ENCODE measurements at places on chromosomes 3 and 15.

- no peak for DNase-seq
These were observed 83.5 kb upstream of the PLCL2 start for GRCh38 chr3:16801223-16801622.

DNA sequence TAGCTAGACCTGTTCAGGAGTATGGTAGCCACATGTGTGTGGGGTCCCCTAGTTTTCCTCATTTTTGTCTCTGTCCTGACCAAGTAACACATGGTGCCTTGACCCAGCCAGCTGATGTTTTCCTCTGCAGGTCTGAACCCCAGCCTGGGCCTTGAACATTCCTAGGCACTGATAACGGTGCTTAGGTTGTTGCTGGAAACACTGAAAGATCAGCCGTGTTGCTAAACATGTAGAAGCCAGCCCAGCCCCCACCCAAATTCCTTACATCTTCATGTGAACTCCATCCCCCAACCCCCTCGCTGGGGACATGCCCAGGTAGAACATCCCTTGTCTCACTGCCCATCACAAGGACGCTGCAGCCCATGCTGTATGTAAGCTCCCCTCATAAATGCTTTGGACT is 18.7 kb downstream of the RTP3 start:
- no peak for DNase-seq

DNA sequence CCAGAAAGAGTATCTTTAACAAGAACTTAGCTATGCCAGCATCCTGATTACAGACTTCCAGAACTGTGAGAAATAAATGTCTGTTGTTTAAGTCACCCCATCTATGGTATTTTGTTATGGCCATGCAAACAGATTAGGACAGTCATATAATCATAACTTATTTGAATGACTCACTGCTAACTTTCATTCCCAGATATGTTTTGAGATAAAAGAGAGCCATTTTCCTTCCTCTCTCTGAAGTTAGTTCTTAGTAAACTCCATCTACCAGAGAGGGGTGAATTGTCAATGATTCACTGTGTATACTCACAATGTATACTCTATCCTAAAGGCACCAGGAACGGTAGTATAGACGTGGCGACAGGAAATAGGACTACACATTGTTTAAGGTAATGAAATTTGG is 179.4 kb upstream of the DPH6 start:
- DNase-seq: no peak

DNA sequence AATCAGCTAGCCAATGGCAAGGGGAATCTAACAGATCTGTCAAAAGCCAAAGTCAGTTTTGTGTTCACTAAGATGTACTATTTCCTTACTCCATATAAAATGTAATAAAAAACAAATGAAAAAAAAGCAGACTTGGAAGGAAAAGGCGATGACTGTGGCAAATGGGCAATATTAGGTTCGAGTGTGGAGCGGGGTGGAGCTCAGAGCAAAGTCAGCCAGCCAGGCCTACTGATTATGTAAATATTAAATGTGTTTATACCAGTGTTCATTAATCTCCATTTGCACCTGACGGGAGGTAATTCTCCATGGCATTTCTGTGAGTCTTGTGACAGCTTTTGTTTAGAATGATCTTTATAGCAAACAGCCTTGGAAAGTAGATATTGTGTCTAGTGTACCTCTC is 96.2 kb upstream of the KCNMB2 start:
- DNase-seq: no peak

DNA sequence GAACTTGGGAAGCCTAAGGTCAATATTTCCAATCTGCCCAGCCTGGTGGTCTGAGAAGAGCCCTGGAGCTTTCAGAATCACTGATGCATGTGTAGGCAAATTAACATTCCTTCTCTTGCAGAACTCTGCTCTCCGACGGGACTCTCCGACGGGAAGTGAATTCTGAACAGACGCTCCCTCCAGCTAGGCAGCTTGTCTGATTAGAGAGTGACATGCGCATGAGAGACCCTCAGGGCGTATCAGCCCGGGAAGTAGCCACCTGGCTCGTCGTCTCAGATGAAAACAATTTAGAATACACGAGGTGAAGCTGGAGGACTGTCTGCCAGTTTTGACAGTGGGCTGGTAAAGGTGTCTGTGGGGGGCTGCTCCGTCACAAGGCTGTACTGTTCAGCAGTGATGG is 103.1 kb downstream of the DGKG start:
- DNase-seq: no peak

- no peak for DNase-seq
These were observed 11.9 kb upstream of the TF start for GRCh38 chr3:133734305-133734704.

DNA sequence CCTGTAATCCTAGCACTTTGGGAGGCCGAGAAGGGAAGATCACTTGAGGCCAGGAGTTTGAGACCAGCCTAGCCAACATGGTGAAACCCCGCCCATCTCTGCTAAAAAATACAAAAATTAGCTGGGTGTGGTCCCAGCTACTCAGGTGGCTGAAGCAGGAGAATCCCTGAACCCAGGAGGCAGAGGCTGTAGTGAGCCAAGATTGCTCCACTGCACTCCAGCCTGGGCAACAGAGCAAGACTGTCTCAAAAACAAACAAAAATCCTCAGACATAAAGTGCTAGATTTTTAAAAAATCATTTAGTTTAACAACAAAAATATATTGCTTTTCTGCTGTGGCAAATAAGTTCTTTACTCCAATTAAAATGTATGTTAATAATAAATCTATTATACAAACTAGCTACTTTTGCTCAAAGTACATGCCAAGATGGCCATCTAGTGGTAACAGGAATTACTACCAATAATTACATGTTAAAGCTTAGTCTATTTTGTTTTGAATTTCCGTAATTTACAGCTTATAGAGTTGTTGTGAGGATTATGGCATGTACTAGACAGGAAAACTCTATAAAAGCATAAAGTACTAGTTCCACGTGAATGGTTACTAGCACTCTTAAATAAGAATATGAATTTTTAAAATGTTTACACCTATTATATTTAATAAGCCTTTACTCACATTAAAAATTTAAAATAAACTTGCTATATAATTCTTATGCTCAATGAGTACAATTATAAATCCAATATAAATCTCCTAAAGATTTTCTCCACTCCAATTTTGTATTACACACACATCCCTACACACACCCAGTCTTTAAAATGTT is 39.0 kb downstream of the GABPB1 start:
- DNase-seq: no peak

DNA sequence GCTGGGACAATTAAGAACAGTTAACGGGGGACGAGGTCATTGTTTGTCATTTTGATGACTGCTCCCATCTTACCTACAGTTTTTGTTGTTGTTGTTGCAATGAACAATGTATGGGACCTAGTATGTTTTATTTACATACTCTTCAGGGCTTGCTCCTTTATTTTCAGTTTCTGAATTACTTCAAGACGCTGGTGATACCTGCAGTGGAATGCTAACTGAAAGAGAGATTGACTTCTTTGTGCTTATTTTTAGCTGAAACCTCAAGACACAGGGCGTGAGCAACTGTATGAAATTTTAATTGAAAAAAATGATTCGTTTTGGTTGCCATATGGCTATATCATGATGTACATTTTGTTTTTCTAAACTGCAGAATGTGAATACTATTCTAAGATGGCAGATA is 297.9 kb downstream of the EDEM1 start:
- DNase-seq: no peak

DNA sequence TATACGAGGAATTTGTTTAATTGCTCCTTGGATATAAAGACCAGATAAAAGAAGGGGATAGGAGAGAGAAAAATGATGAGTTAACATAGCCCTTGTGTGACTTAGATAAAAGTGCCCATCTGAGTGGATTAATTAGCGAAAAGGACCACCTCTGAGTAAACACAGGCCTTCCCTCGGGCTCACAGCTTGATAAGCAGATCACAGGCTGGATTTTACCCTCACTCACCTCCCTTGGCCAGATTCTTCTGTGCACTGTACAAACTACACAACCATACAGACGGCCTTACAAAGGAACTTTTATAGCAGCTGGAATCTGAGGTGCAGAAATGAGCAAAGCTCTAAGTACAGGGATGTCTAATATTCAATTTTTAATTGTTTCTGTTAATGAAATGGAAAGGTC is 112.4 kb upstream of the STT3B start:
- DNase-seq: no peak

DNA sequence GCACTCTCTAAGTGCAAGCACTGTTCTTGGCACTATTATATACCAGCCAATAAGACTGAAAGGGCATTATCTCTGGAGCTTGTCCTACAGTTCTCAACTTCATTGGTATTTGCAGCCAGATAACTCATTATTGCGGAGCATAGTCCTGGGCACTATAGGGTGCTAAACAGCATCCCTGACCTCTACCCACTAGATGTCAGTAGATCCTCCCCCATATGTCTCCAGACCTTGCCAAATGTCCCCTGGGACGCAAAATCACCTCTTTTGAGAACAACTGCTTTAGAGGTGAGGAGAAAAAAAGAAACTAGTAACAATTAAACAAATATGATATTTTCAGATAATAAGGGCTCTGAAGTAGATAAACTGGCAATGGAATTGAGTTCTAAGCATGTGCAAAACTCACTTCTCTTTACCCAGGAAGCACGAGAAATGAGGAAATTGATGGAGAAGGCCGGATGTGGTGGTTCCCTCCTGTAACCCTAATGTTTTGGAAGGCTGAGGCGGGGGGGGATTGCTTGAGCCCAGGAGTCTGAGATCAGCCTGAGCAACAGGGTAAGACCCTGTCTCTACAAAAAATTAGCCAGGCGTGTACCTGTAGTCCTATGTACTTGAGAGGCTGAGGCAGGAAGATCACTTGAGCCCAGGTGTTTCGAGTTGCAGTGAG is 61.4 kb downstream of the FRMD4B start:
- no peak for DNase-seq

Data from NCI-H1417 treated with DMSO at 0.1 percent for 48 hours (cell line).